NCI-H1436 treated with DMSO at 0.1 percent for 48 hours (cell line): ENCODE measurements at places on chromosomes 16 and 17.

DNA sequence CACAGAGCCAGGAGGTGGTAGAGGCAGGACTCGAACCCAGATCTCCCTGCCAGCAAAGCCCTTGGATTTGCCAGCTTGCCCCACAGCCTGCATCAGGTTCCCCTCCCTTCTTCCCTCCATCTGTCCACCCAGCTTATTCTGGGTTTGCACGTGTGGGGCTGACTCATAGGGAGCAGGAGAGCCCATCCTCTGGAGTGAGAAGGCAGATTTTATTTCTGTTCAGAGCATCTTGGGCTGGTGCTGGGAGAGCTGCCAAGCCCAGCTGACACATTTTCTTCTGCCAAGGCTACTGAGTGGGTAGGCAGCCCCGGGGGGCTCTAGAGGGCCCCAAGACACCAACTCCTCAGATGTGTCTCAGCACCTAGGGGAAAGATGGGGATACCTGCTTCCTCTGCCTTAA, 106.3 kb upstream of the CRHR1 start:
- no peak for DNase-seq

- DNase-seq: no peak
These were observed 60.1 kb downstream of the ARSG start for GRCh38 chr17:68351395-68351794.

DNA sequence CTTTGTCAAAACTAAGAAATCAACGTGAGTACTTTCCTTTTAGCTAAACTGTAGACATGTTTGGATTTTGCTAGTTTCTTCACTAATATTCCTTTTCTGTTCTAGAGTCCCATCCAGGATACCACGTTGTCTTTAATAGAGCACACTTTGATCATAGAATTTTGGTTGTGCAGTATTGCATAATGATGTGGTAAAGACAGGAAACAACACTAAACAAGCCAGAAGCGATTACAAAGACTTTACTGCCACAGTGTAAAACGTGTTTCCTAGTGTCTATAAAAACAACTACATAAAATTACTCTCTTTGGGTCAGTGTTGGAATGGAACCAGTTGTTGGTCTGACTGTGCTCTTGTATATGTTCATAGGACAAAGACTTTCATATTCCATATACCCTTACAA, 19.3 kb downstream of the SHISA9 start:
- DNase-seq: no peak

DNA sequence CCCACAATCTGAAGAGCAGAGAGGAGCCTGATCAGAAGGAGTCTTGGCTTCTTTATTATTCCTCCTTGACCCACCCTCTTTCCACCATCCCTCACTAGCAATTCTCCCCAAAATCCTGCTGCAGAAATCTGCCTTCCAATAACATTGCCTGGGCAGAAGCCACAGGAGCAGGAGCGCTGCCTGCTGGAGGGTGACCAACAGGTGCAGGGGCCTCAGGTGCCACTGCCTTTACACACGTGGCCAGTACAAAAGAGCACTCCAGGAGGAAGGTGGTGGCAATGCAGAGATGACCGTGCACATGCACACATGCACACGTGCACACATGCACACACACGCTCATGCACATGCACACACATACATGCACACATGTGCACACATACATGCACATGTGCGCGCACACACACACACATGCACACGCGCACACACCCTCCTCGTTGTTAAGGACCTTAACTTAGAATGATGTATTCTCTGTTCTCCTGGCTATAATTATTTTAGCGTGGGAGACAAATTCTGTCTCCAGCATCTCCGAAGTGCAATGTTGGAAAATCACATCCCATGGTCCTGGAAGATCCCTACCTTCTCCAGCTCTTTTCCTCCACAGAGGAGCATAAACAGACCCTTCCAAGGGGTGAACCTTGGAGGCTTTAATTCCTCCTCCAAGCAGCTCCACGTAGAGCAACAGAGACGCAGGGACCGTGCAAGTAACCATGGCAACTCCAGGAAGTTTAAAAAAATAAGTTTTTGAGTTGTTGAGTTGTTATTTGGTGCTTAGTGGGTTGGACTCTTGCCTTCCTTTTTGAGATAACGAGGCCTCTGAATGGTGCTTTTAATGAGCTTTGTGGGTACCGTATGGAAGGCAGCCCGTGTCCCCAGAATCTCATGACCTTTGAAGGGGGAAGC, 12.6 kb downstream of the RBFOX3 start:
- no peak for DNase-seq

- DNase-seq: no peak
These were observed 5.9 kb downstream of the CCL7 start for GRCh38 chr17:34275881-34276280.

DNA sequence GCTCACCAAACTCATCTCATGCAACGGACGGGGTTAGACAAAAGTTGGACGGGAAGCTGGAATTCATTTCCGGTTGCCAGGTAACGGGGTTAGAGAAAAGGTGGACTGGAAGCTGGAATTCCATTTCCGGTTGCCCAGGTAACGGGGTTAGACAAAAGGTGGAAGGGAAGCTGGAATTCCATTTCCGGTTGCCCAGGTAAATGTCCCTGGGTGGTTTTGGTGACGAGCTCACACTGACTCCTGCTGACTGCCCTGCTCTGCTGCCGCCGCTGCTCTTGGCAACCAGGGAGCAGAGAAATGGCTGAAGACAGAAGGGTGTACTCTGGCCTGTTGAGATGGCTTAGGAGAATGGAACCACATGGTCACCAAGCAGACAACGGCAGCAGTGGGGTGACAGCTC, 170.3 kb upstream of the RPH3AL start:
- no peak for DNase-seq

DNA sequence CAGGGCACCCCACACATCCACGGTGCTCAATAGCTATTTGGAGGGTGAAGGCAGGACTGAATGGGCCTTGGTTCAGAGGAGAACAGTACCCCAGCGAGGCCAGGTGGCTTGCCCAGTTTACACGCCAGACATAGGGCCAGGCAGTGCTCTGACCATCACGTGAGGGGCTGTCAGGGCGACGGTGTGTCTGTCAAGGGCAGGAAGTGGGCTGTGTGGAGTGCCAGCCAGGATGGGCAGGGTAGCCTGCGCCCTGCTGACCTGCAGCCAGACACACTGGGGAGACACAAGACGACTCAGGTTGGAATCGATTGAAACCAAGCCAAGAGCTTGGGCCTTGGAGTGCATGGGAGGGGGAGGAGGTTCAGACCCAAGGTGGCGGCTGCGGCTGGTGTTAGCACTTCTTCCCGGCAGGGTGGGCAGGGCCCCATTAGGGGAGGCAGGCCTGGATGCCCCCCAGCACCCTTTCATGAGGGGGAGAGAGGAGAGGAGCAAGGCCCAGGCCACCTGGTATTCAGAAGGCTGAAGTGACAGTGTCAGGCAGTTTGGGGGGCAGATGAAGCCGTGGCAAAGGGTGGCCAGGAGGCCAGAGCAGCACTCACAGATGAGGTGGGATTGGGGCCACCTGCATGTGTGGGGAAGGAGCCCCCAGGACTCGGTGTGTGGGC, 68.2 kb downstream of the SREBF1 start:
- no peak for DNase-seq

- no peak for DNase-seq
These were observed 35.4 kb upstream of the RNF43 start for GRCh38 chr17:58452738-58453137.

GRCh38 chr16:47463771-47464624, 2.9 kb downstream of the PHKB start:
- no peak for DNase-seq

DNA sequence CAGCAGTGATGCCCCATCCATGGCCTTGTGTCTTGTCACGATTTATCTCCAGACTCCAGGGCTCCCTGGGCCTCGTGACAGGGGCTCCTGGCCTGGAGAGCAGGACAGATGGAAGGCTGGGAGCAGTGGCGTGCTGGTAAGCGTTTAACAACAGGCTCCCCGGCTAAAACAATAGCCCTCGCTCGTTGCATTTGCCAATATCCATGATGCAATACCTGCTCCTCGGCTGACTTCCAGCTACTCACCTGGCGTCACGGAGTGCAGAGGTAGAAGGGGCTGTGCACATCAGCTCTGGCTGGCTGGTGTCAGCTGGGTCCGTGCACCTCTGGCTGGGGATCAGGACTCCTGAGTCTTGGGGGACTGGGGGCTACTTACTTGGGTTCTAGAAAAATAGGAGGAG, 1.5 kb upstream of the BICDL2 start:
- DNase-seq: no peak

DNA sequence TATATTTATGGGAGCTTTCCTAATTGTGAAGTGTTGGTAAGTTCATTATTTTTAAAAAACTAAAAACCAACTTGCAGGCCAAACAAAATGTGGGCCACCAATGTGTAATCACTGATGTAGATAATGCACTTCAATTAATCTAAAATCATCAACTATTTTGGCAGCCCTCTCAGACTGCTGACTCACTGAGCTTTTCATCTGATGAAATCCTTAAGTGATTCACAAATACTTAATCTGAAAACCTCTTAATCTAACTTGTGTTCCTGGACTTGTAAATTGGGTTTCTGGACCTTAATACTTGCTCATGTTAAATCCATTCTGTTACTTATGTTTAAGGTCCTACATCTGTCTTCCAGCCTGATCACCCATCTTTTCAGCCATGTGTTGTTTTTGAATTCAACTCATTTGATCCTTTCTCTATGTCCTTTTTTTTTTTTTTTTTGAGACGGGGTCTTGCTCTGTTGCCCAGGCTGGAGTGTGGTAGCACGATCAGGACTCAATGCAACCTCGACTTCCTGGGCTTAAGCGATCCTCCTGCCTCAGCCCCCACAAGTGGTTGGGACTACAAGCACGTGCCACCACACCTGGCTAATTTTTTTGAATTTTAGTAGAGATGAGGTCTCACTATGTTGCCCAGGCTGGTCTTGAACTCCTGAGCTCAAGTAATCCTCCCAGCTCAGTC, 39.0 kb downstream of the PRKCB start:
- no peak for DNase-seq

DNA sequence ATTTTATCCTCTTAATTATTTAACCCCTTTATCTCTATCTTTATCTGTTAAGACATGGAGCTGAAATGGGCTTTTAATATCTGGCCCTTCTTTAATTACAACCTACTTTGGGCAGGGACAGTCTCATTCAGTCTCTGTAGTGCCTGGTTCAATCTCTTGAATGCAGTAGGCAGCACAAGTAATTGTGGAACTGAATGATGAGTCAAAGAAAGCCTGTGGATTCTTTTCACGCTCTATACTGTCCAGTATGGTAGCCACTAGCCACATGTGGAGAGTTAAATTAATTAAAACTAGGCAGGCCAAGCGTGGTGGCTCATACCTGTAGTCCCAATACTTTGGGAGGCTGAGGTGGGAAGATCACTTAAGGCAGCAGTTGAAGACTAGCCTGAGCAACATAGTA, 9.3 kb downstream of the BPTF start:
- DNase-seq: no peak

GRCh38 chr16:86069736-86070298, 170.9 kb downstream of the IRF8 start:
- no peak for DNase-seq

- no peak for DNase-seq
These were observed 181.2 kb upstream of the COX10 start for GRCh38 chr17:13888056-13888609.

GRCh38 chr16:77618951-77619350, 103.4 kb upstream of the NUDT7 start:
- no peak for DNase-seq

GRCh38 chr17:49580981-49581647, 5.4 kb downstream of the NXPH3 start:
- no peak for DNase-seq

DNA sequence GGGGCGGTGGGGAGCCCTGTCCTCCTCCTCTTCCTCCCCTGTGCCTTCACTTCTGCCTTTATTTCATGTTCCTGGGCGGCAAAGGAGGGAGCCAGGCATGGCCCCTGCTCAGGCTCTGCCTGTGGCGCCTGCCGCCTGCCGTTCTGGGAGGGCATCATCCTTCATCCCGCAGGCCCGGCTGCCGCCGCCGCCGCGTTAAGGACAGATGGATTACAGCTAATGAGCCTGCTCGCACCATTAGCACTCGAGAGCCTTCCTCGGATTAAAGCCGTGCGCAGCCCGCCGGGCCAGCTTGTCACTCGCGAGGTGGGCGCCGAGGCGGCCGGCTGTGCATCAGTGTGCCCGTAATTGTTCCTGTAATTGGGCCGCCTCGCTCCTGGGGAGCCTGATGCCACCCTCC, 127.7 kb upstream of the GSE1 start:
- peak; percentile 65 for DNase-seq

DNA sequence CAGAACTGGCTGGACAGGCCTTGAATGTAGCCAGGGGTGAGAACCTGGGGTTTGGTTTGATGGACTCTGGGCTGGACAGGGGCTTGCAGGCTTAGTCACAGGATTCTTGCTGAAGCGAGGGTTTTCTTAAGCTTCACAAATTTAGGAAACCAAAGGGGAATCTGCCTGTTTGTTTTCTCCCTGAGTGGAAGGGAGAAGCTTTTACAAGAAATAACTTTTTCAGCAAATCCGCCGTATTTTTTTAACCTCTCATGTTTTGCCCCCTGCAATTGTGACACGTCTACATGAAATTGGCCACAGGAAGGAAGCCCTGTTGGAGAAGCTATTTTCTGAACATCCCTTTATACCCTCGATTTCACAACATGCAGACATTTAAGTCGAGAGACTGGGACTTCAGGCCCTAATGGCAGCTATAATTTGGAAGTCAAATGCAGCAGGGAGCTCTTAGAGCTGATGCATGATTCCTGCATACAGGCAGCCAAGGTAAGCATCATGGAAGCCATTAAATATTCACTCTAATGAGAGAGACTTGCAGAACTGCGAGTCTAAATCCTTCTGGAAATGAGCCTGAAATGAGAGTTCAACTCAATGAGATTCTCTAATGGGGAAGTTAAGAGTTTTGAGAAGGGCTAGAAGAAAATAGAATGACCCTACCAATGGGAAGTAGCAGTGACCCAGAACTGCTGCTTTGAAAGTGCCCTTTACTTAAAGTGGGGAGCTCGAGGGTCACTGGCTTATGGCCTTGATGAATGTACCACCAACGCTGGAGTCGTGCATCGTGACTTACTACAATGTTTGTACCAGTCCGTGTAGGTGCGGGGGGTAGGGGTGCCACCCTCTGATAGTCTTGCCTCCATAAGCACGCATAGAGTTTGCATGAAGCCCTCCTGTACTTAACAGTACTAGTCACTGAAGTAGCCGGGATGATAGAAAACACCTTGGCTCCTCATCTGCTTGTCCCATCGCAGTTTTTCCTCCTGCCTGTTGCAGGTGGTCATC, 45.1 kb upstream of the IRF8 start:
- no peak for DNase-seq

- DNase-seq: no peak
These were observed 12.1 kb downstream of the CYB561 start for GRCh38 chr17:63433746-63434591.

GRCh38 chr16:17939122-17939536, 397.4 kb downstream of the NPIPA8 start:
- no peak for DNase-seq
